ENCODE measurements at places on chromosomes 5 and 9. TPM values are rescaled to one million over a fixed set of nuclear protein-coding genes. Genes with fewer than 3 reads are reported as not detected.

Gene WDR38
- polyA plus RNA-seq = not detected

Gene TLX3
- polyA plus RNA-seq = not detected

Gene GNA14
- polyA plus RNA-seq = 1.9 TPM

Gene FAM221B
- polyA plus RNA-seq = not detected

Gene BSPRY
- 17.2 TPM for polyA plus RNA-seq

Gene SLC45A2
- polyA plus RNA-seq = not detected

Gene CAVIN4
- 0.07 TPM for polyA plus RNA-seq

Gene HRCT1
- polyA plus RNA-seq = 0.61 TPM

Gene C5orf58
- not detected for polyA plus RNA-seq

Gene SLC6A19
- polyA plus RNA-seq = not detected

Gene PCDHB5
- polyA plus RNA-seq = 0.14 TPM

Gene PTGS1
- polyA plus RNA-seq = 20.3 TPM

Gene TAF11L10
- polyA plus RNA-seq = not detected
